RPMI7951 (cell line): ENCODE measurements at places on chromosomes 2 and 18. TPM values are rescaled to one million over a fixed set of nuclear protein-coding genes. Genes with fewer than 3 reads are reported as not detected.
A peak's percentile ranks its signal among the peaks of the same experiment; 100 is the strongest.

DNA sequence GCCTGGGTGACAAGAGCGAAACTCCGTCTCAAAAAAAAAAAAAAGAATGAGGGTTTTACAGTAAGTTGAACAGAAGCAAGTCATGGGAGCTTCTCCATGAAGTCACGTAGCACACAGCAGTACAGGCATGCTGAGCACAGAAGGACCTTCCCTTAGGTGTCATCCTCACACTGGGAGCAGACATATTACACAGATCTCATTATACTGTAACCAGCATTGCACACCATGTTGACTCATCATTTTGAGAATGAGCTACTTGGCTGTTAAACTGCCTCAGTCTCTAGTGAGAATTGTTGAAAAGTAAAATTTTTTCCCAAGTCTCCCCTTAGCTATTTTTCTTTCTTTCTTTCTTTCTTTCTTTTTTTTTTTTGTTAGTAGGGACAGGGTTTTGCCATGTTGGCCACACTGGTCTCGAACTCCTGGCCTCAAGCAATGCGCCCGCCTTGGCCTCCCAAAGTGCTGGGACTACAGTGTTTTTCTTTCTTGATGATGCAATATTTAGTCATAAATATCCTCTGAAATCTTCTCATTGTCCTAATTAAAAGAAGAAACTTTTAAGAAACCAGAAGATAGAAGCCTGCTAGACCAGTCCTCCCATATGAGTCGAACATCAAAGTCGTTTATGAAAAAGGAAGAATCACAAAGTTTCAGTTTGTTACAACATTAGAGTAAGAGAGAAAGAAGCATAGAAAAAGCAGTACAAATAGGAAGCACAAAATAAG is 37.9 kb upstream of the PPP1CB start:
- peak; percentile 64 for DNase-seq

DNA sequence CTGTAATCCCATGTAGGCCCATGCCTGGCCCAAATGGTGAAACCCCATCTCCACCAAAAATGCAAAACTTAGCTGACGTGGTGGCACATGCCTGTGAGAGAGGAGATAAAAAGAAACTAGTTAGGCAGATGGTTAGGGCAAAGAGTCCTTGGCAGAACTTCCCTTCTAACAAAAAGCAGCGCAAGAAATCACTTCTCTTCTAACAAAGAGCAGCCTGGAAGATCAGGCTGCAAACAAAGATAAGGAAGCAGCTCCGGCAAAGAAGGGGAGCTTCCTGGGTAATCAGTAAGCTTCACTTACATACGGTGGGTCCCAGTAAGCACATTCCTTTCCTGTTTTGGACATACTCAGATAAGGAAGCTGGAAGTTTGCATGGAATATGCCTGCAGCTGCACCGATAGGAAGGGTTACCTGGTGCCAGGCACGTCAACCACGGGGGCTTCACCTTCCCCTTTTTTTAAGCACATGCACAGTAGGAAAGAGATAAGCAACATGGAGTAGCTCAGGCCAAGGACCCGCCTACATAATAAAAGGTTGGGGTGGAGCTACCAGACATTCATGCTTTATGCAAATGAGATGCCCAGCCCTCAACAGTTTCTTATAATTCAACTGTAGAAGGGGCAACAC is 61.0 kb upstream of the SLC25A52 start:
- no peak for DNase-seq

GRCh38 chr18:2655954-2656236 is 369 bp downstream of the SMCHD1 start:
- no peak for DNase-seq

GRCh38 chr2:173673640-173674039 is 291.5 kb downstream of the SP3 start:
- DNase-seq, result no peak

GRCh38 chr2:1800306-1800705 is 56.0 kb upstream of the PXDN start:
- no peak for DNase-seq

- peak; percentile 84 for DNase-seq
Measured at GRCh38 chr2:57842531-57842930, 204.1 kb upstream of the VRK2 start.

DNA sequence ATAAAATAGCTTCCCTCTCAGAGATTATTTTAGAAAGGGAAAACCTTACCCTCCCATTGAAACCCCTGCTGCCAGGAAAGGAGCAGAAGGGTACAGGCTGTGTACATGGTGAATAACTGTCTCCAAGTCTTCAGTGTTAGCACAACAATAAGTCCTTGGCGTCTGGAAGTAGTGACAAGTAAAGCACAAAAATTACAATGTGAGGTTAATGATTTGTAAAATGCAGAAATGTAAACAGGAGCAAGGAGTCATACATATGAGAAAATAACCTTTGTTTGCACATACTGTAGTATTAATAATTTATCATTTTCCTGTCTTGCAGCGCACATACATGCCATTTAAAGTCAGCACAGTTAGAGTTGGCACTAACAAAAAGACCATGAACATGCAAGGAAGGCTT is 40.5 kb downstream of the ABHD3 start:
- no peak for DNase-seq

DNA sequence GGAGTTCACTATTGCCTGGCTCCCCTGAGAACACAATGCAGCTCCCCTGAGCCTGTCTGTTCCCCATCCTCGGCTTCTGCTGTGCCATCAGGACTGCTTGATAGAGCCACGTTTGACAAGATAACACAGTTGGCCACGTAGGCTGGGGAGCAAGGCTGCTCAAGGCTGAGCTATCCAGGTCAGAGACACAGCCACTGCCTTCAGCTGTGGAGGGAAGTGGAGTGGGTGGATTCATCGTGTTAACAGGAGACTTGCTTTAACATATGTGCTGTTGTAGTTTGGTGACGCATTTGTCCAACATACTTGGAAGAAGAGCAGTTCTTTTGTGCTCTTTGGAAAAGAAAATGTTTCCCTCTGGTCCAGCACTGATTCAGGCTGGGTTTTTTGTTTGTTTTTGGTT is 68.8 kb downstream of the WDSUB1 start:
- DNase-seq, result no peak

DNA sequence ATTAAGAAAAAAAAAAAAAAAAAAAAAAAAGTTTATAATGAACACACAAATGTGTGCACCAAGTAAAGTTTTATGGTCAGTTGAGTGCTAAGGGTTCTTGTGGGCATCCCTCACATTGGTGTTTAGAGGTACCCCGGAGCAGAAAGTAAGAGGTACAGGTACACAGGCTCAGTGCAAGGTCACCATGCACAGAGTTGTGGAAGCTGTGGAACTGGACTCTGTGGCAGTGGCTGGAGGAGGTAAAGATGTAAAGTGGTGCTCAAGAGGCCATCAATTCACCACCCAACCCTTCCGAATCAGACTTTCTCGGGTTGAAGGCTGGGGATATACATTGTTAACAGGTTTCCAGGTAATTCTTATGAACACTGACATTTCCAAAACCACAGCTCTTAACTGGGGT is 299.1 kb upstream of the STON1 start:
- no peak for DNase-seq

The NTSR2 gene
- 0.36 TPM in 1 of 2 replicates, not detected in the other for total RNA-seq
